Thoracic aorta (tissue), 2 donors: ENCODE measurements at places on chromosomes 12 and 14.

DNA sequence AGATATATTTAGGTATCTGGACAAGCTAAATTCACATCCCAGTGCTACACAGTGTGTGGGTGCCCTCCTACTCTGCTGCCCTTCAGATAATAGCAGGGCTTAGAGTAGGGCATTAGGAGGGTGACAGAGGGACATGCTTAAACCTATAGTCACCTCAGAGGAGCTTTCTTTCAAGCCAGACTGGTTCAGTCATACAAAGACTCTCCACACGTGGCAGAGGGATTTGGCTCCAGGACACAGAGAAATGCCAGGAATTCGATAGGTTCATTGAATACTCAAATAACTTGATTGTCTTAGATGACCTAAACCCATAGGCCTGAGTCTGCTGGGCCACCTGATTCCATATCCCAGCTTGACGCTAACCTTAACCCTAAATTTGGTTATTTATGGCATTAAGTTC lies 163.5 kb downstream of the TPH2 start:
- DNase-seq: no peak

GRCh38 chr14:29062976-29063375 lies 296.4 kb downstream of the FOXG1 start:
- DNase-seq: no peak

GRCh38 chr12:926641-927040 lies 22.9 kb downstream of the RAD52 start:
- DNase-seq: no peak

DNA sequence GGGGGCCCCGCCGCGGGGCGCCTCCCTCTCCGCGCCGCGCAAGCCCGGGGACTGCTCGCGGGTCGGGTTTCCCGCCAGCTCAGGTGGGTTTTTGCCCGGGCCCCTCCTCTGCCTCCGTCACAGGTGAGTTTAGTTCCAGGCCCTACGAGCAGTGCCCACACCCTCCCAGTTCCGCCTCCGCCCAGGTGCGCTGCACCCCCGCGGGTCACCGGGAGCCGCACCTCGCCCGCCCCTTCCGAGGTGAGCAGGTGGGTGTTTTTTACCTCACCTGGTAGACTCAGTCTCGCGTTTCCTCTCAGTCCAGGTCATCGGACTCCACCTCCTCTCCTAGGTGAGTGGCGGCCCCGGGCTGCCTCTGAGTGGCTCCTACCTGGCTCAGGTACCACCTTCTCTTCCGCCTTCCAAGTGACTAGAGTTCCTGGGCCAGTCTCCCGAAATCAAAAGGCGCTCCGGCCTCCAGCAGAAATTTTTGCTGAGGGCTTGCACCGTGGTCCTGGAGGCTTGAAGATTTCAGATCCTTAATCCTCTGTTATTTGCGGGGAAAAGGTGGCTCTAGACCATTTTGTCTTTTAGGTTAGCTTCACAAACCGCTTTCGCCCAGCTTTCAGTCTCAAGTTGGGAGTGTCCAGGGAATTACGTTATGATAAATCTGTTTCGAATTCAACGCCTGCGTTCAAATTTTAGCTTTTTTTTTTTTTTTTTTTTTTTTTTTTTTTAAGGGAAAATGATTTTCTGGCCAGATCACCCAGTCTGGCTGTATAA lies at the start of gene TMEM30B:
Gene TMEM30B (minus strand): TSS at position 153 of the 762 bp plus-strand sequence. CDS start 191 bp downstream, outside the sequence.
- DNase-seq: no peak

- no peak for DNase-seq
These were observed 83.7 kb downstream of the DPF3 start for GRCh38 chr14:72810201-72810600.

DNA sequence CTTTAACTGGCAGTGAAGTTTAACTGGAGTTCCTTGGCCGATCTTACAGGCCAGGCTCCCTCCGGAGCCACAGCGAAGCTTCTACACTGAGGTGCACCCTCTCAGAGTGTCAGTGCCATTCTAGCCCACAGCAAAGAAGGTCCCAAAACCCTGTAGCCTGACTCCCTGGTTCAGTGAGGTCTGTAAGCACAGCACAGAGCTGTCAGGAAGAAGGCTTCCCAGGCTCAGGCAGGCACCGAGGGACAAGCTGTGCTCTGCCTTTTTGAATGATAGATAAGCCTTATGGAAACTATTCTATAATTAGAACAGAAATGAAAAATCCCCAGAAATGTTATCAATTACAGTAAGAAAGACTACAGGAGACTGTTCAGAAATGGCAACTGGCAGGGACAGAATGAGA lies 40.2 kb downstream of the MOK start:
- no peak for DNase-seq

DNA sequence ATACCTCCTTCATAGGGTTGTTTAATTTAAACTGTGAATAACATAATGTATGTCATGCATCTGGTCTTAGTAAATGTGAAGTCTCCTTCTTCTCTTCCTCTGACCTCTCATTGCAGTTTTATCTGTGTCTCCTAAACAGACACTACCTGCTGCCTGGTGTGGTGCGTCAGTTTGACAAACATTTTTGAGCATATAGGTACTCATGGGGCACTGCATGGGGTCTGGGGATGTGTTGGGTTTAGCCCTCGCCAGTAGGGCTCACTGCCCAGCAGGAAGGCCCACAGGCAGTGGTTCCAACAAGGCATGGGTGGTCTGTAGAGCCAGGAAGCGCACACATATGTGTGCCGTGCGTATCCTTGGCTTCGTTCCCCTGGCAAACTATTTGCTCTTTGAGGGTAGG lies 3.0 kb upstream of the CEBPE start:
- no peak for DNase-seq

- DNase-seq: no peak
These were observed 197.8 kb upstream of the PRKD1 start for GRCh38 chr14:30125322-30125979.

DNA sequence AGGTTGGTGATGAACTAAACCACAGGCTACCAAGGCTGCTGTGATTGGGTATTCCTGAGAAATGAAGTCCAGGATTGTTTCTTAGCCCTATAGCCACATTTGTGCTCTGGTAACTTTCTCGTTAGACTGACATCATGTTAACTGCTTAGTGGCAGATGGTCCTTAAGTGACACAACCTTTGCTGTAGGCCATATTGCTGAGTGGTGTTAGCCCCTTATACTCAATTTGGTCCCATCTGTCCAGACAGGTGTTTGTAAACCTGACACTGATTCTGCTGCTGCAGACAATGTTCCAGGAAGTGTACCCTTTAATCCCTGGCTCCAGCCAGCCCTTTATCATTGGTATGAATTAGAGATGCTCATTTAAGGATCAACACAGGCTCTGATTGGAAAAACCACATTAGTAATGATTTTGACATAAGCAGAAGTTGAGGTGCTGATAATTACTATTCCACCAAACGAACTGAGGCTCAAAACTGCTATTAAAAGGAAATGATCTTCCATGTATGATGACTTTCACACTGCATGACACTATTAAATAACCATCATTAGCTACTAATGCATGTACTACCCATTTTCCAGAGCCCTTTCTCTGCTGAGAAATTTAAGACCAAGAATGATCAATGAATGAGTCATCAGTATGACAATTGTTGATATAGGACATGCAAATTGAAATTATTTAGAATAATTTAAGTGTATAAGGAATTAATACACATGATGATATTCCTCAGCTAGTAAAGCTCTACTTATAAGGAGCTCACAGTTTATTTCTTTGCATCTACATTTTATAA lies 3.6 kb upstream of the SSTR1 start:
- no peak for DNase-seq

- DNase-seq: no peak
These were observed 16.2 kb downstream of the ABHD4 start for GRCh38 chr14:22614240-22614799.

GRCh38 chr12:116628989-116629388 lies 69.8 kb downstream of the MAP1LC3B2 start:
- no peak for DNase-seq

DNA sequence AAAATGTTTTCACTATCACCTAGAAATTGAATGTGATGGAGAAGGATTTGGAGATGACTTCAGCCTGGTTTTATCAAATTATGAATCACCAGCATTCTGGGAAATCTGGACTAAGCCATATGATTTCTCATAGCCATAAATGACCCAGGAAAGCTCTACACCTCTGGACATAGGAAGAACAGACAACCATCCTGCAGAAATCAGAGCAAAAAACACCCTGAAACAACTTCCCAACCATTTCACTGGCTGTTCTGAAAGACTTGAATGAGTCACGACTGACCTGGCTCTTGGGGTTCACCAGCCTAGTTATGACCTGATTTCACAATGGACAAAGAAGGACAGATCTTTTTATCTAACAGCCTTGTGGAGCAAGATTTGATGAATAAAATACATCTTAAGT lies 123.8 kb downstream of the KCNH5 start:
- DNase-seq: no peak

- no peak for DNase-seq
These were observed 29.1 kb upstream of the SOS2 start for GRCh38 chr14:50260511-50260910.

DNA sequence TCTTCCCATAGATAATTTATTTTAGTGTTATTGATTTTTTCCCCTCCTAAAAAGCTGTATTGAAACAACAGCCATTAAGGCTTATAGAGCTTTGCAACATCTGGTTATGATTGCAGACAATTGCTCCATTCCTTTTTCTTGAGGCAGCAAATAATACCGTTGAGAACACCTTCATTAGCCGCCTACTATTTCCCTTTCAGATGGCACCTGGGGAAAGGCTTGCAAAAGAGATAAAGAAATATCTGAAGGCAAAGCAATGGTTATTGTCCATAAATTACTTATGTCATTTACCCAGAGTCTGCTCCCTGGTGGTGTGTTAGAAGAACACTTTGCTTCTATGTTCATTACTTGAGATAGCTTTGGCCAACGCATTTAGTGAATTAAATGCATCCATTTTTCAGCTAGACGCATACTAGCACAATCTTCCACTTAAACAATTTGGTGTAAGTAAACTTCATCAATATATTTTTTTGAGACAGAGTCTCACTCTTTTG lies 377.8 kb downstream of the KCNH5 start:
- DNase-seq: no peak

DNA sequence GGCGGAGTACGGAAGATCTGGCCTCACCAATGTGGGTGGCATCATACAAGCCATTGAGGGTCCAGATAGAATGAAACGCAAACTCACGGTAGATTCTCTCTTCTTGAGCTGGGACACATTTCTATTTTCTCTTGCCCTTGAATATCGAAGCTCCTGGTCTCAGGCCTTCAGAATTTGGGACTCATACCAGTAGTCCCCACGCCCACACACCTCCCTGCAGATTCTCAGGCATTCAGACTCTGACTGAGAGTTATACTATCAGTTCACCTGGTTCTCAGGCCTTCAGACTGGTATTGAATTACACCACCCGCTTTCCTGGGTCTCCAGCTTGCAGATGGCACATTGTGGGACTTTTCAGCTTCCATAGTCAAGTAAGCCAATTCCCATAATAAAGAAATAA lies 37.8 kb downstream of the EIF2S3B start:
- no peak for DNase-seq

DNA sequence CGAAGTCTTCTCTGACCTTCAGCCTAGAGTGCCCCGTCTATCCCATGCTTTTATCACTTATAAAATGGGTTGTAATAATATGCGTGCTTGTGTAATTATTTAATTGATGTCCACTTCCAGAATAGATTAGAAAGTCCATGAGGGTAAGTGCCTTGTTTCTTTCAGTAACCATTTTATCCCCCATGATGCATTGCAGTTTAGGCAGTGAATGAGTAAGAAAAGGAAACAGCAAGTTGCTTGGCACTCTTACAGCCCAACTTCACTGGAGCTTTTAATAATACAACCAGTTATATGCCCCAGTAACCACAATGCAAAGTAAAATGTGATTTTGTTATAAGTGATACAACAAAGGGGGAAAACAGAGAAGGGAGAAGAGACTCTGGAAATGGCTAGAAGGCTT lies 287.3 kb downstream of the MED13L start:
- no peak for DNase-seq

DNA sequence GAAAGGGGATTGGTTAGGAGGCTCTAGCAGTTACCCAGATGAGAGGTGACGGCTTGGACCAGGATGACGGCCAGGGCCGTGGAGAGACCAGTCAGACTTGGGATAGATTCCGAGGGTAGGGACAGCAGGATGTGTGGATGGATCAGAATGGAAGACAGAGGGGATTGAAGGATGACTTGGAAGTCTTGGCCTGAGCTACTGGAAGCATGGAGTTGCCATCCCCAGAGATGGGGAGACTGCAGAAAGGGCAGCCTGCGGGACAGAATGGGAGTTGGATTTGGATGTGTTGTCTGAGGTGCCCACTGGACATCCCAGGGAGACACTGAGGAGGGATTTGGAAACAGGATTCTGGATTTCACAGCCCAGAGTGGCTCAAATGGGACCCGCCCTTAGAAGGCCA lies 102.3 kb downstream of the CALM1 start:
- no peak for DNase-seq

DNA sequence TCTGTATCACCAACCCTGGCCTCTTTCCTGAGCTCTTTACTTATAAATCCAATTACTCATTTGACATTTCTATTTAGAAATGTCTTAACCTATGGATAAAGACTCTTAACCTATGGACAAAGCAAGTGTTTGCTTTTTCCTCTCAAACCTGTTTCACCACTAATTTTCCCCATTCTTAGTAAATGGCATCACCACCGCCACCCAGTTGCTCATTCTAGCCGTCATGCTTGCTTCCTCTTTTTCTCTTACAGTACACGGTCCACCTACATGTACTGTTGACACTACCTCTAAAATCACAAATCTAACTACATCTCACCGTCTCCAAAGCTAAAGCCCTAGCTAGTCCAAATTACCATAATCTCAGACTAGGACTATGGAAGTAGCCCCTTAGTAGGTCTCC lies 60.0 kb downstream of the CAPS2 start:
- DNase-seq: no peak

GRCh38 chr12:20368651-20369304 lies 441 bp downstream of the PDE3A start:
- DNase-seq: no peak

GRCh38 chr12:70711831-70712230 lies 74.6 kb upstream of the PTPRB start:
- DNase-seq: no peak

DNA sequence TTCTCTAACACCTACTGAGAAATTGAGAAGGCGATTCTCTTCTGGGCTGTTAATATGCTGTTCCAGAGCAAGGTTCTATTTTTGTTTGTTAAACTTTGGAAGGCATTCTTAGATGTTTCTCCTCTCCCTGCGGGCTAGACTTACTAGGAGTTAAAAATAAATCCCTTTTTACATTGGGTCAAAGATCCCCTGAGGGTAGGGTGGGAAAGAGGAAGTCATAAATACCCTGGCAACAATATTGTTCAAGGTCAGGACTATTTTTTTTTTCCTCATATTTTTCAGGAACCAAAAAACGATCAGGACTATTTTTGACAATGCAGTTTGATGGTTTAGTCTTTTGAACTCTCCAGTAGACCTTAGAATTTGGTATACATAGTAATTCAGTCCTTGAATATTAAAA lies 12.0 kb upstream of the SLC2A14 start:
- no peak for DNase-seq

- no peak for DNase-seq
These were observed 41.2 kb downstream of the YLPM1 start for GRCh38 chr14:74804219-74804825.
